ENCODE measurements at places on chromosomes 11 and 22.

DNA sequence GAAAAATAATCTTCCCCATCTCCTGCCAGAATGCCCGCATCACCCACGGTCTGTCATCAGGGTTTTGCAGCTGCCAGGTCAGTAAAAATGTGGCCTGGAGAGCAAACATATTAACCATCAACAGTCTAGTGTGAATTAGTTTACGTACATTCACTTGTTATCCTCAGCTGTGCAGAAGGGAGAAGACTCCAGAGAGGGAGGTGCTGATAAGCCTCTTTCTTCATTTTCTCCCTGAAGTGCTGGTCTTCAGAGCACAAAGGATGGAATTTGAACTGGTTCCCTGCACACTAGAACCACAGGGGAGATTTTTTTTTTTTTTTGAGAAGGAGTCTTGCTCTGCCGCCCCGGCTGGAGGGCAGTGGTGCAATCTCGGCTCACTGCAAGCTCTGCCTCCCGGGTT lies 8.2 kb downstream of the FGF19 start:
- no peak for DNase-seq

GRCh38 chr11:71307811-71308645 lies 55.7 kb upstream of the SHANK2 start:
- DNase-seq, result no peak

- no peak for DNase-seq
Observed at GRCh38 chr22:19842393-19843106, 12.1 kb downstream of the GNB1L start.

GRCh38 chr11:111913997-111914396 lies 1.5 kb downstream of the HSPB2 start:
- DNase-seq, result peak; percentile 36

DNA sequence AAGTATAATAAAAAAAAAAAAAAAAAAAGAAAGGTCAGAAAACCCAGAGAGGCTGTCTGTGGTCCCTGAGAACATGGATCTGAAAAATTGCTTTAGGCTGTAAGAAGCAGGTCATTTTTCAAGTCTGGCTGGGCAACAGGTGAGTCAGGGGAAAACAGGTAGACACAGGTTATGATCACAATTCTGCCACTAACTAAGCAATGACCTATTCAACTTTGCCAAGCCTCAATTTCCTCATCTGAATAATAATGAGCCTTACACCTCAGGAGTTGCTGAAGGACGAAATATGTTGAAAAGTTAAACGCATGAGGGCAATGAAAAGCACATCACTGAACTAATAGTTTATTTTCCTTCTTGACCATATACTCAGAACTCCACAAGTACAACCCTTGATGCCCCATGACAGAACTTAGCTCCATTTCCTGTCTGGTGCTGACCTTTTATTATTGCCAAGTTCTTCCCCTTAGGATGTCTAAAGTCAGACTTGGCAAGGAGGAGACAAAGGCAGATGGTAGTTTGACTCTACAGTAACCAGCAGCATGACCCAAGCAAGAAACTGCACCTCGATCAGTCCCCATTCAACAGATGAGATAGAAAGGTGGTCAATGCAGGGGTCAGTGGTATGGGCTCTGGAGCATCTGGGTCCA lies 93.6 kb downstream of the SYN3 start:
- DNase-seq, result no peak

GRCh38 chr11:114027926-114028325 lies 31.6 kb upstream of the ZBTB16 start:
- DNase-seq, result no peak

- no peak for DNase-seq
Observed at GRCh38 chr11:84924154-84924692, 702.9 kb downstream of the DLG2 start.

GRCh38 chr11:20754933-20755332 lies 85.5 kb downstream of the NELL1 start:
- no peak for DNase-seq

- no peak for DNase-seq
Observed at GRCh38 chr11:100740440-100740839, 53.4 kb downstream of the ARHGAP42 start.

DNA sequence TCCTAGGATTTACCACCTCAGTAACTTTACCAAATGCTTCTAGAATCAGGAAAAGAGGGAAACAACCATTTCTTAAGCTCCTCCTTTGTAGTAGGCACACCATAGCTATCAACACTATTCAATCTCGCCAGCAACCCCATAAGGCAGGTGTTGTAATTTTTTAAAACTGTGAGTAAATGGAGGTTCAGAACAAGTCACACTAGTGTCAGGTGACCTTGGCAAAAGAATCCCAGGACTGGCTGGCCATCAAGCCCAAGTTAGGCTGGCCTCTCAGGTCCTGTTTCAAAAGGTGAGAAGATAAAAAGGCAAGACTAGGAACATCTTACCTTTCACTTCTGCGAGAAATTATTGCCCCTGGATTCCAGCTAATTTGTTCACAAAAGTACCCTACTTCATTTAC lies 713 bp downstream of the TOP3B start:
- no peak for DNase-seq

DNA sequence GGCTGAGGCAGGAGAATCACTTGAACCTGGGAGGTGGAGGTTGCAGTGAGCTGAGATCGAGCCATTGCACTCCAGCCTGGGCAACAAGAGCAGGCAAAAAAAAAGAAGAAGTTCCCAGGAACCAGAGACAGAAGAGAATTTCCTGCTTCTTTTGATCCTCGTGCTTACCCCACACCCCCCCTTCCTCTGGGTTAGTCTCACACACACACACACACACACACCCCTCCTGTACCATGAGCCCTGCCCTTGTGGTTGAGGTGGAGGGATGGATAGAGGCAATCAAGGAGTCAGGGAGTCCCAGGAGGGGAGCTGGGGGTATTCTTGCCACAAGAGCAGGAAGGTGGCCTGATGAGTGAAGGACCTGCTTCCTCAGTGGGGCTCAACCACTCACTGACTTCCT lies 4.1 kb upstream of the UBE2L6 start:
- no peak for DNase-seq

DNA sequence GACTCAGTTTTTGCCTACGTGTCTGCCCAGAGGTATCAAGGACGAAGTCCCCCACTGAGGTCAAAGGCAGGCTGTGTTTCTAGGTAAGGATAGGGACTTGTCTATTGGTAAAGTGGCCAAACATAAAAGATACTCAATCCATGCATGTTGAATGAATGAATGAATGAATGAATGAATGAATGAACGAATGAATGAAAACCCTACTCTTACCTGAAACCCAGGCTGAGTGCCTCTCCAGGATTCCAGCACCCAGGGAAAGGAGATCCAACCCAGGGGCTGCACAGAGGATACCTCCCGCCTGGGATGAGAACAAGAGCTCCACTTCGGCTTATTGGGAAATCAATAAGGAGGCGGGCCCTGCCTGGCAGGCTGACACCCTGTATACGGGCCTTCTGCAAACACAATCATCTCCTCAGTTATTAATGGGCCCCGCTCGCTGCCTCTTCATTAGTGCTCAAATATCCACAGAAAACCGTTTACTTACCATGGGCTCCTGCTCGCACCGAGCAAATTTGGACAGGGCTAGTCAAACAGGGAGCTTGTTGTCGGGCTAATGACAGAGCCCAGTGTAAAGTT lies 177.4 kb downstream of the BUD13 start:
- DNase-seq, result no peak

DNA sequence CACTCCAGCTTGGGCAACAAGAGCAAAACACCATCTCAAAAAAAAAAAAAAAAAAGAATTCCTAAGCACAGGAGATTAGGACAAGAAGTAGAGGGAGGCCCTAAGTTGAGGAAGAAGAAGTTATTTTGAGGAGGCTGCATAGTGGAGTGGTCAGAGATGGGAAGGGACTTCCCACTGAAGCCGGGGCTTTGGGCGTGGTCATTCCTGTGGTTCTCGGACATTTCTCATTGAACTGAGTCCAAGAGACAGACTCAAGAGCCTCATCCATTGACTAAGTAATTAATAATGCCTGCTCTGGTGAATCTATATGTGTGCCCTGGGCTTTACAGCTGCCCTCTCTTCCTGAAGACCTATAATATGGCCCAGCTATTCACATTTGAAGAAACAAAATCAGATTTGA lies 53.2 kb upstream of the FTH1 start:
- DNase-seq, result no peak

GRCh38 chr22:44927463-44928135 lies 82.2 kb downstream of the PHF21B start:
- no peak for DNase-seq

DNA sequence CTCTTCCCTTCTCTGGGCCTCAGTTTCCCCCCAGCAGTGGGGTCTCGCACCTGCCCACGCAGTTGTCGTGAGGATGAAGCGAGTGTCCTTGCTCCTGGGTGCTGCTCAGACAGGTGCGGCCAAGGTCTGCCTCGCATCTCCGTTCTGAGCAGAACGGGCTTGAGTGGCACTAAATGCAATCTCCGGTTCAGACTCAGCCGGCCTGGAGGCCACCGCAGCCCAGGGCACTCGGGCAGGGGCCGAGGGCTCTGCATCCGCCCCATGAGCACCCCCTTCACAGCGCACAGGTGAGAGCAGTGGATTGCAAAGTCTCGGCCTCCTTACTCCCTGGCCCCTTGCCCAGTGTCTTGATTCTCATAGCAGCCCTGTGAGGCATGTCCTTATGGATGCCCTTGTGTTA lies 30.1 kb upstream of the SLC22A12 start:
- DNase-seq, result no peak

Measured in HS-27A (cell line).